Stimulated activated CD8-positive, alpha-beta memory T cell treated with anti-CD3 and anti-CD28 coated beads, Interleukin-2, amount 100 ng/mL, for 1 hour (primary cell): ENCODE measurements at places on chromosomes 1 and 21.
A peak's percentile ranks its signal among the peaks of the same experiment; 100 is the strongest.

DNA sequence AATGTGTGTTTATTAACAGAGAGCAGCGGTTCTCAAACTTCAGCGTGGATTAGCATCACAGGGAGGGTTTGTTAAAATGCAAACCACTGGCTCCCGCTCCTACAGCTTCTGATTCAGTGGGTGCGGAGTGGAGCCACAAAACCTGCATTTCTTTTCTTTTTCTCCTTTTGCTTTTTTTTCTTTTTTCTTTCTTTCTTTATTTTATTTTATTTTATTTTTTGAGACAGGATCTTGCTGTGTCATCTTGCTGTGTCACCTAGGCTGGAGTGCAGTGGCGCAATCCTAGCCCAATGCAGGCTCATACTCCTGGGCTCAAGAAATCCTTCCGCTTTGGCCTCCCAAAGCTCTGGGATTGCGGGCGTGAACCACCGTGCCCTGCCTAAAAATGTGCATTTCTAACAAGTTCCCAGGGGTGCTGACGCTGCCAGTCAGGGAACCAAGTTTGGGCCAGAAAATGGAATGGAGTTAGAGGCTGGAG lies 20.9 kb upstream of the SLC1A7 start:
- no peak for DNase-seq

DNA sequence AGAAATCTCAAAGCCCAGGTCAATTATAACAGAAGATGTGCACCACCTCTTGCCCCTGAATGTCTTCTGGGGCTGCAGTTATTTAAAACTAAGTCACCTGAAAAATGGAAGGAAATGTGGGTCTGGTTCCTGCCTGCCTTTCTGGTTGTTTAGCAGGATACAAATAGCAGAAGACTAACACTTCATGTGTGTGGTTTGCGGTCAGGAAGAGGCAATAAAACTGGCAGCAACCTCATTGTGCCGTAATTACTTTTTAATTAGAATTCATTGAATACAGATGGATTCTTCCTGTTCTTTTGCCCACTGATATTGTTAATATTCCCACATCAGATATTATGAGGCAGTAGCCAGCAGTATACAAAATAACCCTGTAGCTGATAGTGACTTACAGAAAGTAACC lies 345.7 kb downstream of the ZNF326 start:
- no peak for DNase-seq

- DNase-seq, result no peak
These were observed 13.3 kb downstream of the TRPM2 start for GRCh38 chr21:44366586-44367211.

GRCh38 chr1:219566951-219567947 lies 45.7 kb downstream of the ZC3H11B start:
- no peak for DNase-seq

GRCh38 chr1:1033009-1033587 lies 13.2 kb downstream of the AGRN start:
- peak; percentile 73 for DNase-seq
